Hematopoietic multipotent progenitor cell treated with erythropoietin and hydrocortisone succinate and interleukin-3 and kit ligand, for 8 days (in vitro differentiated cells): ENCODE measurements at places on chromosomes 3 and 15.

- peak; percentile 62 for DNase-seq
These were observed 10.8 kb downstream of the FOXL2 start for GRCh38 chr3:138935863-138936740.

DNA sequence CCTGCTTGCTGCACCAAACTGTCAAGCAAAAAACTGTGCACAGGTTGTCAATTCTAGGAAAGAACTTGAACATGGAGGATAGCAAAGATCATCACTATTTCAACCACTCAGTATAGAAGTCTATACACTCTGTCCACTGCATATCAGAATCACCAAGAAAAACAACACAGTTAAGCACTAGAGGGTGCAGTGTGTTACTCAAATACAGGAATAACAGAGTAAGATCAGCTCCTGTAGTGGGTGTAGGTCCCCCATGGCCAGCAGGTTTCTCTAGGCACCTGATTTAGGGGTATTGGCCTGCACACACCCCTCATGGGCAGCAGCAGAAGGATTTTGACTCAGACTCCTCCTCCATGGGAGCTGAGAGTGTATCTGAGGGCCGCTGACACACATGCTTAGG, 464.1 kb downstream of the EPHA6 start:
- no peak for DNase-seq

GRCh38 chr3:155861476-155862183, 7.4 kb upstream of the SLC33A1 start:
- no peak for DNase-seq

DNA sequence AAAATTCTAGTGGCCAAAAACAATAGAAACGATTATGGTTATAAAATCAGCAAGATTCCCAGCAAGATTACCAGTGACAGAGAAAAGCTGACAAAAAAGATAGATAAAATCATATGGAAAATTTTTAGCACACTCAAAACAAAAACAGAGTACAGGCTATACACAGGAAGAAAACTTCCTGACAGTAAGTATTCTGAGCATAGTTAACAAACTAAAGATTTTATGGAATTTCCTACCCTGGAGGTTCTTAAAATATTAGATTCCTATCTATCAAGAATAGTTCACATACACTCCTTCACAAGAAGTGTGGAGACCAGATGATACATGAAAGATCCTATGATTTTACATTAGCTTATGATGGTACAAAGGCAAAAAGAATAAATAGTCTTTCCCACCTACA, 50.8 kb downstream of the ZNF148 start:
- no peak for DNase-seq

GRCh38 chr3:150090006-150090405, 119.3 kb upstream of the PFN2 start:
- no peak for DNase-seq

- no peak for DNase-seq
These were observed 82.4 kb upstream of the HERC1 start for GRCh38 chr15:63915873-63916771.

DNA sequence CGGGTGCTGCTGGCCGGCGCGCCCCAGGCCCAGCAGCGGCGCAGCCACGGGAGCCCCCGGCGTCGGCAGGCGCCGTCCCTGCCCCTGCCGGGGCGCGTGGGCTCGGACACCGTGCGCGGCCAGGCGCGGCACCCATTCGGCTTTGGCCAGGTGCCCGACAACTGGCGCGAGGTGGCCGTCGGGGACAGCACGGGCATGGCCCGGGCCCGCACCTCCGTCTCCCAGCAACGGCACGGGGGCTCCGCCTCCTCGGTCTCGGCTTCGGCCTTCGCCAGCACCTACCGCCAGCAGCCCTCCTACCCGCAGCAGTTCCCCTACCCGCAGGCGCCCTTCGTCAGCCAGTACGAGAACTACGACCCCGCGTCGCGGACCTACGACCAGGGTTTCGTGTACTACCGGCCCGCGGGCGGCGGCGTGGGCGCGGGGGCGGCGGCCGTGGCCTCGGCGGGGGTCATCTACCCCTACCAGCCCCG, 777 bp downstream of the LOXL1 start:
- DNase-seq: no peak

GRCh38 chr15:53589520-53590057, 169.9 kb downstream of the WDR72 start:
- DNase-seq: no peak

DNA sequence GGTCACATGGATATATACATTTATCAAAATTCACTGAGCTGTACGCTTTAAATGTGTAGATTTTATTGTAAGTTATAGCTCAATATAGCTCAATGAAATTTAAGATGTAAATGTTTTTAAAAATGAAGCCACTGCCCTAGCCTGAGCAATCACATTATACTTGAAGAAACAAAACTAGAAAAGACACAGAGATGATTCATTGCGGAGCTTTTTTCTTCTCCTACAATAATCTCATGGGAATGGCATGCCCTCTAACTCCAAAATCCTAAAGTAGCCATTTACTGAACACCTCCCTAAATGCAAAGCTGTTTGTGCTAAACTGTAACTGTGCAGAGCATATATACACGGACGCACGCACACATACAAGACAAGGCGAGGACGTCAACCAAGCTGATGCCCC, 84.2 kb downstream of the MYO9A start:
- DNase-seq: no peak

GRCh38 chr3:101631098-101631796, 45.7 kb downstream of the ZBTB11 start:
- DNase-seq: no peak

DNA sequence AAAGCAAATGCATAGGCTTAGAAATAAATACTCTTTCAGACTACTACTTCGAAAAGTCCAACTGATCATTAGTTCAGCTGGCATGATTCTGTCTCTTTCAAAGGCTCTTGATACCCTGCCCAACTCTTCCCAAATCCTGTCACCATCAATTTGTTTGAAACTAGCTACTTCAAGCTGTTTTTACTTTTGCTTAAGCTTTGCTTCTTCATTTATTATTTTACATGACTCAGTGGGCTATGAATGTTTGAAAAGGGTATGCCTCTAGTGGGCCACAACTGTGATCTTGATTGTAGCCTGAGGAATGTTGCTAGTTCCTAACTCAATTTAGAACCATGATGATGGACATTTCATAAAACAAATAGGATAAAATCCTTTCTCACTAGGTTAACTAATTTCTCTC, 340.8 kb downstream of the NAALADL2 start:
- no peak for DNase-seq
